HT1080 (cell line): ENCODE measurements at places on chromosomes 5 and 9. TPM values are rescaled to one million over a fixed set of nuclear protein-coding genes. Genes with fewer than 3 reads are reported as not detected.

F2RL2 gene
- total RNA-seq: 2.8 and 4.1 TPM in 2 replicates

- no peak for DNase-seq
Observed at GRCh38 chr9:128642675-128643245, 13.9 kb downstream of the DYNC2I2 start.

- DNase-seq: no peak
Observed at GRCh38 chr5:1118231-1118698, 6.4 kb upstream of the SLC12A7 start.

MARVELD2 gene
- total RNA-seq: 0.17 and 0.23 TPM in 2 replicates

- no peak for DNase-seq
Observed at GRCh38 chr9:135488013-135488330, 8.4 kb downstream of the PPP1R26 start.

DNA sequence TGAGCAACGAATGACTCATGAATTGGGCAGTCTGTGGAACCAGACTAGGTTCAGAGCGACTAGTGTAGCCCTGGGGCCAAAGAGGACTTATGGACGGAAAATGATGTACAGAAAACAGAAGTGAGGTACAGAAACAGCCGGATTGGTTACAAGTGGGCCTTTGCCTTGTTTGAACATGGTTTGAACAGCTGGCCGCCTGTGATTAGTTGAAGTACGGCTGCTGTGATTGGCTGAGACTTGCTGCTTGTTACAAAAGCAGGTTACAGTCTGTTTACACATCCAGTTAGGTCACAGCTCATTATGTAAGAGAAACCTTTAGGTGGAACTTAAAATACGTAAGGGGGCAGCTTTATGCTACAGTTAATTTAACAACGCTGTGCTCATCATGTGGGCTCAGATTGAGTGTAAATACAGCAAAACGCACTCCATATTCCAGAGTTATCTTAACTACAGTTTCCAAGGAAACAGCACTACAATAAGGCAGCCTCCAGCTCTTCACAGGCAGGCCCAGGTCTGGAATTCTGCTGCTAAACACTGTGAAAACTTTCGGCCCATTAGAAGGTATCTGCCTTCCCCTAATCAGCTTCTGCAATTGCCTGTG, 6.5 kb downstream of the AMACR start:
- DNase-seq: no peak

DNA sequence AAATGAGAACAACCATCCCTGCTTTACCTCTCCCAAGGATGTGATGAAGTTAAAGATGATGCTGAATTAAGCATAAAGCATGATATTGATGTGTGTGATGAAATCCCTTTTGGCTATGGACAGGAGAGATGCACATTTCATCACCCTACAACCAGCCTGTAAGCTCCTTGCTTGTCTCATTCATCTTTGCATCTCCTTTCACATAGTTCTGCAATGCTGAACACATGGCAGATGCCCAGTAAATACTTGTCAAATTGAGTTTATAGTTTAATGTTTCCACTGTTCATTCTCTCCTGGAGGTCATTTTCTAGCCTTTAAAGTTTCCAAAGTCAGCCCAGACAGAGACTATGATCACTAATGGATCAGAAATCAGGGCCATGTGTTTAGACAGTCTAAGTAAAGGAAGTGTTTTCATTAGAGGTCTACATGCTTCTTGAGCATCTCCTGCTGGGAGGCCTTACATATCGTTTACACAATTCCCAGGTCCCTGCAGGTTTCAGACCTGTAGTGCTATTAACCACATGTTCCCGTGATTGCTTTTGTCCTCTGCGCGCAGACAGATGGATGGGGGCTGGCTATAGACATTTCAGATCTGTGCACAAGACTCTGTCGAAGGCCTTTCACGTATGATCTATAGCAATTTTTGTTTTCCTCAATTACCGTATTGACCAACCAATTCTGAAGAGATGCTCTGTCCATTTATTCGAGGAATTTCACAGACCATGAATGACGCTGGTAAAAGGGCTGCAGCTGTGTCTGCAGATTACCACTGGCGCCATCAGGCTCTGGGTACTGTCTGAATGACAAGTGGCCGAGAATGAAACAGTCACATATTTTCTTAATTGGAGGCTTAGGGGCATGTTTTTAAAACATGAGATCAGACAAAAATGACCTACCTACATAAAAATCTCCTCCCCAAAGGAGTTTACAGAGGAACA, 49.0 kb upstream of the CKMT2 start:
- DNase-seq: no peak

GRCh38 chr5:112732131-112732530, 5.6 kb upstream of the APC start:
- no peak for DNase-seq

FAM163B gene
- not detected in 2 replicates for total RNA-seq

DNA sequence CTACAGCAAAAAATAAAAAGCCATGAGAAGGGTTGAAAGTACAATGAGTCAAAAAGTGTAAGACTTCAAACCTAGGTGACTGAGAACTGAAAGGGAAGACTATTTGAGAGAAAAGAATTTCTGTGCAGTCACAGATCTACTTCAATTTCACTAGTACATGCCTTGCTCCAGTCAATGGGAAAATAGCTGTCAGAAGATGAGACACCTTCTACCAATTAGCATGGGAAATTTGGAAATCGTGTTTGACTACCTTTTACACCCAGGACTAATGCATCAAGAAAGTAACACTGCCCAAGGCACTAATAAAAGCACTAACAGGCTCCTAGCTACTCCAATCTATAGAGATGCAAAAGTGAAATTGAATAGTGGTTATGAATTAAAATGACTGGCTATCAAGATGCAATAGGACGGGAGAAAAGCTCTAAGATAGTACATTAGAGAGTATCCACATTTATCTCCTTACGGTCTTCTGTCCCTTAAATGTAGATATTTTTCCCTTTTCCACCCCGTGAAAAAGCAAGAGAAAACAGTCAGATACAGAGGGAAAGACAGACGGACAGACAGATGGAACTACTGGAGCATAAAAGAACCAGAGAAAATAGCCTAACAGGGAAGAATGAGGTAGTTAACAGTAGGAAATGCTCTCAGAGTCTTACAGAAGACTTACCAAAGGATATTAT, 15.2 kb downstream of the ERP44 start:
- no peak for DNase-seq

DNA sequence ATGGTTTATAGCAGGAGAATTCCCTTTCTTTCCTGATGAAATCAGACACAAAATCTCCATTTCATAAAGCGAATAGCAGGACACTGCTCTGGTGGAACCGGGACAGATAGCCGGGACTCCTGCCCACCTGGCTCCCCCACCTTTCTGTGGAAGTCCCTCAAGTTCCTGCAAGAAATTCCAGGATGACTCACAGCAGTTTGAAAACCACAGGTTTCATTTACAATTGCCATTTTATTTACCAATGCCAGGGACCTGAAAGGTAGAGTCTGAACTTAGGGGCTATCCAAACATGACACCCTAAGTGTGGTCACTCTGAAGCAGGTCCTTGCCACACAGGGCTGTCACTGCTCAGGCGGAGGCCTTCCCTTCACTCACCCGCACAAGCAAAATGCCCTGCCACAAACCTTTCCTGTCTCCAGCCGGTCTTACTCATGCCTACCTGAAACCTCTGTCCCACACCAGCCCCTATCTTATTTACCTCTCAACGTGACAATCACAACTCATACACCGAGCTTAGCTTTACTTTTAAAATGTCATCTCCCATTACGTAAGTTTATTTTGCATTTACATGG, 63.3 kb upstream of the TAF1L start:
- peak; percentile 11 for DNase-seq

- no peak for DNase-seq
Observed at GRCh38 chr9:109812818-109813281, 32.9 kb downstream of the PALM2AKAP2 start.

DNA sequence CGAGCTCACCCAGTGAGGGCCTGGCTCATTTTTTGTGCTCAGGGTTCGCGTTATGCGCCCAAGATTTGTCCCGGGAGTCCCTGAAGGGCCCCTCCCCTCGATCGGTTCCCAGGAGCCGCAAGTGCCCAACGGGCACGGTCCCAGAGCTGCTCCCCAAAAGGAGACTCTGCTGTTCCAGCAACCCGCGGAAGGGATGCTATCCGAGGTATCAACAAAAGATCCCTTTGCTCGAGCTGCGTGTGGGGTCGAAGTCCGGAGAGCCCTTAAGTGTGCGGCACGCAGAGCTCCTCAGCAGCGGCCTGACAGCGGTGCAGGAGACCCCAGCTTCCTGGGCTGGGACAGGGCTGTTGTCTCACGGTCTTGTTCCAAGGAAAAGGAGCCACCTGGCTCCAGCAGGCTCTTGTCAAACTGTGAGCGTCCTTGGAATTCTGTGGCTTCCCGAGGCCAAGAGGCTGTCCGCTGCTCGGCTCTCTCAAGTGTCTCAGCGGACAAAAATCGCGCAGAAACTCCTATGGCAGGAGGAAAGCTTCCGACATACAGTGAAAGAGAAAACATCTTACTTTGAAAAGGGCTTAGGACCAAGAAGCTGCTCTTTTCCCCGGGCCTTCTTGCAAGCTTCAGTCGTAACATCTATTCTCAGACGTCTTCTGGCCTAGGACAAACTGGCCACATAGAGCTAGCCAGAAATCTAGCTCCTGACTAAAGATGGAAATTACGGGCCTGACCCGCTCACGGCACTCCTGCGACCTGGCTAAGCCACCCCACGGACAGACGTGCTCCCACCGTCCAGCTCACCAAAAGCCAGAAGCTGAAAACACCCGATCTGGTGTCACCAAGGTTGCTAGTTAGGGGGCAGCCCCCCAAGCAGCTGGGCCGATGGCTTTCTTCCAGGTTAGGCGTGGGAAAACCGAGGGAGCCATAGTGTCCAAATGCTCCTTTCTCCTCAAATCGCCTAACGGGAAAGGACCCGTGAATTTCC, 2.6 kb upstream of the FOXB2 start:
- DNase-seq: no peak

DNA sequence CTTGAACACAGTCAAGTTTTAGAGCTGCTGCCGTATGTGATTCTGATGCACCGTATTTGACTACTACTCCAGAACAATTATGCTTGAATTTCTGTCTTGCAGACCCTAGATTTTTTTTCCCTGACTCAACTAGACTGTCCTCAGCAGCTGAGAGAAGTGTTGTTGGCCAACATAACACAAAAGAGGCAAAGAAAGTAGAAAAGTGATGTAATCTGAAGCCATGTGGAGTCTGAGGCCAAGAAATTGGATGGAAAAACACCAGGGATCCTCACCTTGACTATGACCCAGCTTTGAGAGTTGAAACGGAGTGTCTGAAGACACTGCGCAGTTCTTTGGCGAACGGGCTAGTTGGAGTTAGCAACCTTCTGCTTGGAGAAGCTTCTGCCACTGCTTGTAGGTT, 36.3 kb upstream of the FGF1 start:
- DNase-seq: no peak

CCL27 gene
- total RNA-seq: 0.26 TPM in 1 of 2 replicates, not detected in the other

GRCh38 chr5:106014262-106014661, 1656.5 kb downstream of the EFNA5 start:
- DNase-seq: no peak

PIP5K1B gene
- total RNA-seq: not detected in 2 replicates

DNA sequence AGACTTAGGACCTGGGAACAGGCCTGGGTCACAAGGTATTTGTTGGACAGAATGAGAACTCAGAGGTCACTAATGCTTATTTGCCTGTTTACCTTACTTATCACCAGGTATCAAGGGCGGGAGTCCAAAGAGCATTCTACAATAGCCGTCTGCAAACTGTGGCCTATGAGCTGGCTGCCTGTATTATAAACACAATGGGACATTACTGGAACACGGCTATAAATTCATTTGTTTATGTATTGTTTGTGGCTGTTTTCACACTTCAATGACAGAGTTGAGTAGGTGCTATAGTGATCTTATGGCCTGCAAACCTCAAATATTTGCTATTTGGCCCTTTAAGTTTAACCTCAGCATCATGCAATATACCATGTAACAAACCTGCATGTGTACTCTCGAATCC, 76.6 kb upstream of the ASTN2 start:
- no peak for DNase-seq

GRCh38 chr9:77916820-77917219, 114.8 kb downstream of the GNAQ start:
- DNase-seq: no peak

PFN3 gene
- not detected in 2 replicates for total RNA-seq

IFNE gene
- 0.43 and 0.94 TPM in 2 replicates for total RNA-seq

PRDM9 gene
- total RNA-seq: not detected in 2 replicates

PITX1 gene
- 38.6 and 52.2 TPM in 2 replicates for total RNA-seq

- no peak for DNase-seq
Observed at GRCh38 chr5:153670101-153670500, 179.6 kb downstream of the GRIA1 start.

TEK gene
- total RNA-seq: 0.26 and 0.33 TPM in 2 replicates

DNA sequence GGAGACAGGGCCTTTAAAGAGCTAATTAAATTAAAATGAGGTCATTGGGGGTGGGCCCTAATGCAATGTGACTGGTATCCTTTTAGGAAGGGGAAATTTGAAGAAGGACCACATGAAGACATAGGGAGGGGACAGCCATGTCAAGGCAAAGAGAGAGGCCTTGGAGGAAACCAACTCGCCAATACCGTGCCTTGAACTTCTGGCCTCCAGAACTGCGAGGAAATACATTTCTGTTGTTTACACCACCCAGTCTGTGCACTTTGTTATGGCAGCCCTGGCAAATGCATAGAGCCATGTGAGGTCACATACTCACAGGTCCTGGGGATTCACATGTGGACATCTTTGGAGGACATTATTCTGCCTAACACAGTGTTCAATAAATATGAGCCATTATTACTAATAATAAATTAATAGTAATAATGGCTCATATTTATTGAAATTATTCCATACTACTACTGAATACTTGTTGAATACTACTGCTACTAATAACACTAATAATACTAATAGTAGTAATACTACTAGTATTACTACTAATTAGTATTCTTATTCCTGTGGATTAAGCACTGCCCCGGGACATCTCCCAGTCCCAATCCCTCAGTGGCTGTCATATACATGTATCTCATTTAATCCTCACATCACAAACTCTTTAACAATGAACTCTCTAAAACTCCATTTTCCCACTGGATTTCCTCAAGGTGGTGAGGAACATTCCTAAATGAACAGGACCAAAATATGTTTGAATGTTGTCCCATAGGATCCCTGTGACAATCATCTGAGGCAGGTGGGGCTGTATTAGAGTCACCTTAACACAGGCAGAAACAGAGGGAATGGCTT, 8.4 kb downstream of the TRAF1 start:
- DNase-seq: no peak

- DNase-seq: no peak
Observed at GRCh38 chr5:140111011-140111858, 2.7 kb upstream of the PURA start.

- DNase-seq: no peak
Observed at GRCh38 chr9:18368206-18368605, 105.7 kb upstream of the ADAMTSL1 start.

- no peak for DNase-seq
Observed at GRCh38 chr9:995781-996180, 19.3 kb downstream of the DMRT3 start.

DNA sequence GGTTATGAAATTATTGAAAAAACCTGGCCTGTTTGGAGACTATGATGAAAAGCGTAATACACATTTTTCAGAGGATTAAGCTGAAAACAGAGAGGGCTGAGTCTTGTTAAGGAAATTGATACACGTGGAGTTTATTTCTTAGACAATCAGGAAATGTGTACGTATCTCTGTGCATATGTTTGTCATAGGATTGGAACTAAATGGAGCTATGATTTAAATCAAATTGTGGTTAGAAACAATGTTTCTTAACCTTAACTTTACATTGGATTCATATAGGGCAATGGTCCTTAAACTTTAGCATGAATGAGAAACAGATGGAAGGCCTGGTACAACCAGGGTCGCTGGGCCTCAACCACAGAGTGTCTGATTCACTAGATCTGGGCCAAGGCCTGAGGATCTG, 451.6 kb downstream of the CDH18 start:
- DNase-seq: no peak
